Foreskin keratinocyte (primary cell): ENCODE measurements at places on chromosomes 2 and 18. TPM values are rescaled to one million over a fixed set of nuclear protein-coding genes. Genes with fewer than 3 reads are reported as not detected.

Gene TMX3
- polyA plus RNA-seq = 9.2 and 10.8 TPM in 2 replicates

Gene PNO1
- polyA plus RNA-seq = 21.4 and 26.4 TPM in 2 replicates

Gene PIEZO2
- polyA plus RNA-seq = not detected in 2 replicates

Gene RNF152
- 2.1 TPM in 2 replicates for polyA plus RNA-seq

Gene TUBA3E
- polyA plus RNA-seq = not detected in 2 replicates

Gene IL36G
- 0.43 and 0.50 TPM in 2 replicates for polyA plus RNA-seq

Gene HES6
- 5.1 and 5.4 TPM in 2 replicates for polyA plus RNA-seq

Gene RASGRP3
- 0.19 and 0.22 TPM in 2 replicates for polyA plus RNA-seq

Gene OSR1
- polyA plus RNA-seq = 0.09 and 0.18 TPM in 2 replicates

Gene MARCHF4
- 13.1 and 14.9 TPM in 2 replicates for polyA plus RNA-seq

Gene ALLC
- polyA plus RNA-seq = not detected in 2 replicates

Gene REG1A
- polyA plus RNA-seq = not detected in 2 replicates

Gene TXNDC2
- 0.02 TPM in 1 of 2 replicates, not detected in the other for polyA plus RNA-seq

Gene HTR2B
- not detected in 2 replicates for polyA plus RNA-seq

Gene HOXD8
- 7.0 and 9.7 TPM in 2 replicates for polyA plus RNA-seq

Gene OR6B2
- not detected in 2 replicates for polyA plus RNA-seq

Gene NCL
- polyA plus RNA-seq = 414 and 535 TPM in 2 replicates

Gene TMEM163
- not detected in 2 replicates for polyA plus RNA-seq

Gene SLC4A3
- polyA plus RNA-seq = 10.8 and 11.1 TPM in 2 replicates

Gene MPP4
- polyA plus RNA-seq = 0.31 and 0.56 TPM in 2 replicates

Gene DNAJC5G
- not detected in 2 replicates for polyA plus RNA-seq

Gene CHRND
- polyA plus RNA-seq = not detected in 2 replicates

Gene KCNIP3
- 7.1 and 9.2 TPM in 2 replicates for polyA plus RNA-seq

Gene C2orf78
- not detected in 2 replicates for polyA plus RNA-seq

Gene ZNF519
- polyA plus RNA-seq = 0.85 and 1.0 TPM in 2 replicates

Gene TMBIM1
- 367 and 396 TPM in 2 replicates for polyA plus RNA-seq
